NCI-H187 treated with DMSO at 0.1 percent for 48 hours (cell line): ENCODE measurements at places on chromosomes 16 and 17.

DNA sequence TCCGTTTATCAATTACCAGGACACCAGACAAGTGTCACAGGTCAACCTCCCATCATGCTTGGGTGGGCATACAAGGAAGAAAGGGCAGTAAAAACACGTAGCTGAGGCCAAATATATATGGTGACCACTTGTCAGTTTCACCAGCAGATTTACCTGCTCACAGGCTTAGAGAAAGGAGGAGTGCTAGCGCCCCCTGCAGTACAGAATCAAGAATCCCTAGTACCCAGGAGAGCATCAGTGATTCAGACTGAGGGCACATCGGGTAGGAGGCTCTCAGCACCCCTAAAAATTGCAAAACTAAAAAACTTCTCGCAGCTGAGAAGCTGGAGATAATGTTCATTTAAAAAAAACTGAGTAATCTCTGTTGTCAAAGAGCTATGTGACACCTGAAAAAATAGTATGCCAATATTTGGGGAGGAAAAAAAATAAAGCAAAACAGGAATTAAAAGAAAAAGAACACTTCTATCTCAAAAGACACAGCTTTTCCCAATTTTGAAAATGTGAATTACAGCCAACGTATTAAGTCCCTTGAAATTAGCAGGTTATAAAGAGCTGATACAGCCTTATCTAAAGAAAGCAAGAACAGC, 21.2 kb upstream of the MON1B start:
- no peak for DNase-seq

GRCh38 chr16:82728901-82729300, 102.1 kb downstream of the CDH13 start:
- no peak for DNase-seq

DNA sequence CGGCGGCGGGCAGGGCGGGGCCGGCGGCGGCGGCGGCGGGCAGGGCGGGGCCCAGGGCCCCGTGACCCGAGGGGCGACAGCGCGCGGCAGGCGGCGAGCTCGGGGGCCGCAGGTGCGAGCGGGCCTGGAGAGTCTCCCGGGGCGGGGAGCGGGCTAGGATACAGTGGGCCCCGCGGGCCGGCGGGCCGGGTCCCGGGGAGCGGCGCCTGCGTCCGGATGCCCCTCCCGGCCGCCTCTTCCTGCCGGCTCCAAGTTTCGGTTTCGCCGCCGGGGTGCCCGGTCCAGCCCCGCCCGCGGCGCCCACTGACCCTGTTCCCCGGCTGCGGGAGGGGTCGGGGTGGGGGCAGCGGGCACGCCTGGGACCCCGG, at the start of gene RNF213:
TSS of gene RNF213 (plus strand) at position 62 of the 368 bp plus-strand sequence. CDS start 2,830 bp downstream, outside the sequence.
- DNase-seq, result no peak

DNA sequence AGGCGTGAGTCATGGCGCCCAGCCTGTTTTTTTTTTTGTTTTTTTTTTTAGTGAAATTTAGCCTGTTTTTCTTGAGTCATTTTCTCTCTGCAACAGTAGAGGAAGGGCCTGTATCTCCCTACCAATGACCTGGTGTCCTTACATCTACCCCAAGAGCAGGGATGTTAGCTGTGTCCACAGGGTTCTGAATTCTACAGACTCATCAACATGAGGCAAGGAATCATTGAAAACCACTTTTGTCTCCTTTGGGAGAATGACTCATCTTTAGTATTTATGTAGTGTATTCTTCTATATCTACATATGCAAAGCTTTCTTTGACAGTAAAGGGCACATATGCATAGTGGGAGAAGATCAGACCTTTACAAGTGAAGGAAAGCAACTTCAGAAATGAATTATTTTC, 105.3 kb downstream of the SPECC1 start:
- DNase-seq, result no peak

GRCh38 chr17:67358612-67359011, 7.8 kb downstream of the PSMD12 start:
- DNase-seq, result no peak

GRCh38 chr17:16439811-16440351, 24.5 kb downstream of the TRPV2 start:
- no peak for DNase-seq

- DNase-seq, result no peak
Observed at GRCh38 chr16:61681124-61681523, 355.1 kb downstream of the CDH8 start.

- no peak for DNase-seq
Observed at GRCh38 chr17:64571746-64572145, 65.0 kb downstream of the CEP95 start.

- no peak for DNase-seq
Observed at GRCh38 chr17:75295201-75296158, 6.2 kb upstream of the SLC25A19 start.

DNA sequence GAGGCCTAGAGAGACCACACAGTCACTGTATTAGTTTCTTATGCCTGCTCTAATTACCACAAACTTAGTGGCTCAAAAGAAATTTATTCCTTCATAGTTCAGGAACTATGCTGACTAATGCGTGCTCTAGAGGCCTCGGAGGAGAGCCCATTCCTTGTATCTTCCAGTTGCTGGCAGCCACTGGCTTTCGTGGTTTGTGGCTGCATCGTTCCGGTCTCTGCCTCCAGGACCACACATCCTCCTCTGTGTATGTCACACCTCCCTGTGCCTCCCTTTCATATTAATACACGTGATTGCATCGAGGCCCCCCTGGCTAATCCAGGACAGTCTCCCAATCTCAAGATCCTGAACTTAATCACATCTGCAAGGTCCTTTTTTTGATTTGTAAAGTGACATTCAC, 16.9 kb upstream of the MYLK3 start:
- DNase-seq, result no peak

- DNase-seq, result no peak
Observed at GRCh38 chr17:12227547-12227946, 206.9 kb downstream of the MAP2K4 start.

GRCh38 chr16:17409894-17410293, 60.9 kb downstream of the XYLT1 start:
- DNase-seq, result no peak

- no peak for DNase-seq
Observed at GRCh38 chr16:51820176-51820575, 669.1 kb upstream of the SALL1 start.

DNA sequence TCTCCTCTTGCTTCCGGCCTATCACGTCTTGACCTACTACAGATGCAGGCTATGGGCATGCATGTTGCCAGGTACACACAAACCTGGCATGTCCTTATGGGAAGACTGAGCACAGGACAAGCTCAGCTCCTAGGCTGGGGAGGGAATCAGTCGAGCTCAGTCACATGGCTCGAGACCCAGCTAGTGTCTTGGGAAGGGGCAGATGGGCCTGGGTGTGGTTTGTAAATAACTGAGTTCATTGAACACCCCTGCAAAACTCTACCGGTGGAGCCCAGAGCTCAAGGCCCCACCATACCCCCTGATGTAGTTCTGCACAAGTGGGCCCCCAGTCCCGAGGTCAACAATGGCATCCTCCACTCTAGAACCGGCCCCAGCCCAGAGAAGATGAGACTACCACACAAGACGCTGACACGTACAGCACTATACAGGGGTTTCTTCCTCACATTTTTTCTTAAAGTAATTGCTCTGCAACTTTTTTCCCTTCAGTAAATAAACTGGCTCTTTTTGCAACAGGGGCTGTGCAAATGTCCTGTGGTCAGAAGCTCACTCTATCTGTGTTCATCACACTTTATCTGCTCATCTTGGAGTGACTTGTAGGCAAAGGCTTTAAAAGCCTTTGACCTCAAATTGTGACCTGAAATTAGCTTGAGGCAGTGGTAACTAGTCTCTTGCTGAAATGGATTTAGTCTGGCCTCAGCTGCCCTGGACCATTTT, 22.9 kb downstream of the ZNHIT3 start:
- no peak for DNase-seq

DNA sequence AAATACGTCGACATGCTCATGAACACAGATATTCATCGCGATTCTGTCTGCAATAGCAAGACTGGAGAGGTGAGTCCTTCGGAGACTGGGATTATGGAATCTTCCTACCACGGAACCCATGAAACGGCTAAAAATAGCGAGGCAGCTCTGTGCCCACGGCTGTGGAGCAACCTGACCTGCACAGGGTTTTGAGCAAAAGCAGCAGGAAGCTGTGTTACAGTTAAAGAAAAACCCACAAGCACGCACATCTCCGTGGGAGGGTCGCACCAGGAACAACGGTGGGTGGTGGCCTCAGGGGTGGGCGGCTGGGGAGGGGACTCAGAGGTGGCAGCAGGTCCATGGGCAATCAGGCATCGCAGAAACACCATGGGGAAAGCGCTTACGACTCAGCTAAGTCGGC, 24.8 kb downstream of the SLC38A10 start:
- DNase-seq, result no peak

DNA sequence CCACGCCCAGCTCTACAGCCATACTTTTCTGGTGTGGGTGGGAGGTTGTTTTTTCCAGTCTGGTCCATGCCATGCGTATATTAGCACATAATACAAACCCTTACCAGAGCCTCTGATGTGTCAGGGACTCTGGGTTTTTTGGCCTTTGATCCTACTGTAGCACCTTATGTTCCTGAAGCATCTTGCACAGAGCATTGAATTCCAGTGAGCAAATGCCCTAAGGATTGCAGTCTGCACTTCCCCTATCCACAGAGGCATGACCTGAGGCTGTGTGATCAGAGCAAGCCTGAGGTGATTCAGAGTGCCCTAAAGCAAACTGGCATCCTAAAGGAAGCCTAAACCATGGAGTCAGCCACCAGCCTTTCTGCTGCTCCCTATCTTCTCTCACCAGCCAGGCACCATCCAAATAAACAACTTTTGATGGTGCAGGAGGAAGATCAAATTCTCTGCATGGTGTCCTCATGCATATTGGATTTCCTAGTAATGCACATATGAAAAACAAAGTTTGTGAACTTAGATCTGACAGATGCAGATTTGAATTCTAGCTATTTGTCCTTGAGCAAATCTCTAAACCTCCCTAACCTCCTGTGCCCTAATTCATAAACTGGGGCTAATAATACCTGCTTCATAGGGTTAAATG, 41.2 kb upstream of the HAS3 start:
- no peak for DNase-seq

DNA sequence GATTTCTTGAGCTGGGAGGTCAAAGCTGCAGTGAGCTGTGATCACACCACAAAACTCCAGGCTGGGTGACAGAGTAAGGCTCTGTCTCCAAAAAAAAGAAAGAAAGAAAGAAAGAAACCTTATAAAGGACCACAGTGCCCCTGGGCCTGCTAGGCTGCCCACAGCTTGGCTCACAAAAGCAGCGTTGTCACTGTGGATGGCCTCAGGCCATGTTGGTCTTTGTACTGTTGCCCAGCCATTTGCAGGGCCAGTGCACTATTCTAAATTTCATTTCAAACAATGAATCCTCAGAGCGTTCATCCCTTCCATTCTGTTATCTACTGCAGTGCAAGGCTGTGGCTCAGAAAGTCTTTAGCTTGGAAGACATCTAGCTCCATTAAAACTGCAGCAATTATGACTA, 208.4 kb downstream of the SLC39A11 start:
- DNase-seq, result no peak

DNA sequence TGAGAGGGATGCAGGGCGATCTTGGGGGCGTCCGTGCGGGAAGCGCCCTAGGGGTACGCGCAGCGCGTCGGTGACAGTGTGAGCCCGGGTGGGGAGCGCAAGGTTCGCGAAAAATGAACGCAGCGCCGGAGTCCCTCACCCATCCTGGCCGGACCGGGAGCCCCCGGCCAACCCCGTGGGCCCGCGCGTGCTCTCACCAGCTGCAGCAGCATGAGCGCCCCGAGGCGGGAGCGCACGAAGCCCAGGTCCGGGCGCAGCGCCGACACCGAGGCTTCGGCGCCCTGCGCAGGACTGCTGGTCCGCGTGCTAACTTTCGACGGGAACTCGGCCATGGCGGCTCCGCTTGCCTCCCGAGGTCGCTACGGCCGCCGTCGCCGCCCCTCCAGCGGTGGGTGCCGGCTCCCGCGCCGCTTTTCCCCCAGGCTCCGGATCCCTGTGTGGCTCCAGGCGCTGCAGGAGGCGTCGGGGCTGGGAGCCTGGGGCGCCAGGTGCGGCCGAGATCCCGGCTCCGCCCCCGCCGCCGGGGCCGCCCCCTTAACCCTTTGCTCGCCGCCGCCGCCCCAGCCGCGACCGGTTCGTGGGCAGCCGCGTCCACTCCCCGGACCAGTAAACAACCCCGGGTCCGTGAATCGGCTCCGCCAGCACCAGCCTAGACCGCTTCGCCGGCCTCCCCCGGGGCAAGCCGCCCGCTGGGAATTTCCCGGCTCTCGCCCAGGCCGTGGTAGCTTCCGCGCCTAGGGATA, at the start of gene PLLP:
TSS of gene PLLP (minus strand) at position 464 of the 743 bp plus-strand sequence. CDS start at position 332, 132 bp downstream.
- DNase-seq, result no peak

- no peak for DNase-seq
Observed at GRCh38 chr17:76273445-76274111, 8.4 kb downstream of the UBALD2 start.

GRCh38 chr17:81054881-81055370, 20.0 kb downstream of the BAIAP2 start:
- DNase-seq, result no peak

- DNase-seq, result no peak
Observed at GRCh38 chr17:28384281-28385036, 13.0 kb downstream of the SARM1 start.

GRCh38 chr17:17022011-17022410, 20.2 kb upstream of the MPRIP start:
- DNase-seq, result no peak

- DNase-seq, result no peak
Observed at GRCh38 chr16:11099672-11100205, 155.4 kb downstream of the CLEC16A start.

DNA sequence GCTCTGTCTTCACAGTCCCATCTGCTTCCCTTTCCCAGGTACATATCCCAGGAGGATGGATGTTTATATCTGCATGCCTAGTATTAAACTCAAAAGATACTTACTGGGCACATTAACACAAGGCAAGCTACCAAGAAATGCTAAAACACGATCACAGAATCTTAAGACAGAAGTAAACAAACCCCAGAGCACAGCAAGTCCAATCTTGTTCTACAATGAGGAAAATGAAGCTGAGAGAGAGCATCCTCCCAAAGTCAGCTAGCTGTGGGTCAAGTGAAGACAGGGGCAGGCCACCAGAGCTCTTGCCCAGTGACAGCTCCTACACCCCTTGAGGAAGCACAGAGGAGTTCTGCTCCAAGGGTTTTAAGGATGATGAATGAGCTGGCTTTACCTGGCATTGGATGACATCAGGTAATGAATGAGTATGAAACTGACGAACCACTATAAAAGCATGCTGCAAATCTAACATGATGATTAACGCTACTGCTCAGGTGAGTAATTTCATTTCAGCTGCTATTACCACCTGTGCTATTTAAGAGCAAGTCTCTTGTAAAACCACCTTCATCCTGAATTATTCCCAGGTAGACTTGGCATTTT, 20.3 kb downstream of the XPO6 start:
- DNase-seq, result no peak

GRCh38 chr16:23504076-23504452, 6.2 kb downstream of the GGA2 start:
- DNase-seq, result no peak
